ENCODE measurements at places on chromosomes 3 and 15.

DNA sequence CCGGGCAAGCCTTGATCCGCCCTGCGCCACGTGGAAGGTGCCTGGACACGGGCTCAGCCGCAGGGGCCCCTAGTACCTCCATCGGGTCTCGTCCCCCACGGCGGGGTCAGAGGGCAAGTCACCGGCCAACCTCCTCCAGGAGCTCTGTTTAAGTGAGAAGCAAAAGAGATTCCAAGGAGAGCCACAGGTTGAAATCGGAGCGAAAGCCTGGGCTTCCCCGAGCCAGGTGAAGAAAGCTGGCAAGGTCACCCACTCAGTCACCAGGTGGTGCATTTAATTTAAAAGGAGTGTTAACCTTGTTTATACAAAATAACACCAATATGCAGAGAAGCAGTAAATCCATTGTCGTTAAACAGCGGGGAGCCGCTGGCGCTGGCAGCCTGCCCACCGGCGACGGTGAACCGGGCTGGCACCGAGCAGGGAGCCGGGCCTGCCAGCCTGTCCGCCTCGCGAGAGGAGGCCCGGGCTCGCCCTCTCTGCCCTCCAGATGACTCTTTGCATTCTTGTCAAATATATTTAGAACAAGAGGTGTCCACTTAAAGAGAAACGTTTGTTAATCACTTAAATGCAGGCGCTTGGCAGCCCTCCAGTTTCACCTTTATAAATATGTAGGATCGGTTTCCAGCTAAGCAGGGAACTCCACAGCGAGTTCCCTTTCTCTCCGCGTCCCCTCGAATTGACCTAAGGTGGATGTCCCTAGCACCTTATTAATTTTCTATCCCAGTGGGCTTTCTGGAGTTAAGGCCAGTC, 277.3 kb upstream of the NR2F2 start:
- no peak for DNase-seq

GRCh38 chr3:55720614-55721013, 233.5 kb upstream of the WNT5A start:
- DNase-seq, result no peak

DNA sequence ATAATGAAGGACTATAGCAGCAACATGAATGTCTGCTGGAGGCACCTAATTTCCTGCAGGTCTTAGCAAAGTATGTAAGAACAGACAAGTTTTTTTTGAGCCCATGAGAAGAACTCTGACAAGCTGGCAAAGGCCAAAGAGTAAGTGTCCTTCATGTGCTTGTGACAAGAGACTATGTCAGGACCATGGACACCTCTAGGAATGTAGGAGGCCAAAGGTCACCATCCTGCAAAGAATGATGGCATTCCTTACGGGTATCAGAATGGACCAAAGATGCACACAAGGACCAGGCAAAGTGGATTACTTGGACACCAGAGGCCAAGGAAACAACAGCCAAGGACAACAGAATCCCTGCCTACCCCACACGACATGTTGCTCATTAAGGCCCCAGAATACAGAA, 858.5 kb upstream of the CFAP20DC start:
- no peak for DNase-seq

GRCh38 chr3:173887888-173888287, 490.3 kb downstream of the NLGN1 start:
- DNase-seq, result no peak

- DNase-seq, result no peak
These were observed 26.4 kb upstream of the TTC14 start for GRCh38 chr3:180575571-180575970.

DNA sequence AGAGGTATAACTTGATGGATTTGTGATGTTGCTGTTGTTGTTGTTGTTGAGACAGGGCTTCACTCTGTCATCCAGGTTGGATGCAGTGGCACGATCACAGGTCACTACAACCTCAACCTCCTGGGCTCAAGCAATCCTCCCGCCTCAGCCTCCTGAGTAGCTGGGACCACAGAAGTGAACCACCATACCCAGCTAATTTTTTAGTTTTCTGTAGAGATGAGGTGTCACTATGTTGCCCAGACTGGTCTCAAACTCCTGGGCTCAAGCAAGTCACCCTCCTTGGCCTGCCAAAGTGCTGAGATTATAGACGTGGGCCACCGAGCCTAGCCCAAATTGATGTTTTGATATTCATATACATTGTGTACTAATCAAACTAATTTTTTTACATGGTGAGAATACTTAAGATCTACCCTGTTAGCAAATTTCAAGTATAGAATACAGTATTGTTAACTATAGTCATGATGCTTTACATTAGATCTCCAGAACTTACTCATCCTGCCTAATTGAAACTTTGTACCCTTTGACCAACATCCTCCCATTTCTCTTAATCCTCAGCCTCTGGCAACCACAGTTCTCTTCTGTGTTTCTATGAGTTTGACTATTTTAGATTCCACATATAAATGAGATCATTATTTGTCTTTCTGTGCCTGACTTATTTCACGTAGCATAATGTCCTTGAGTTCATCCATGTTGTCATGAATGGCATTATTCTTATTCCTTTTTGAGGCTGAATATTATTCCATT, 23.2 kb downstream of the LMCD1 start:
- DNase-seq, result no peak

DNA sequence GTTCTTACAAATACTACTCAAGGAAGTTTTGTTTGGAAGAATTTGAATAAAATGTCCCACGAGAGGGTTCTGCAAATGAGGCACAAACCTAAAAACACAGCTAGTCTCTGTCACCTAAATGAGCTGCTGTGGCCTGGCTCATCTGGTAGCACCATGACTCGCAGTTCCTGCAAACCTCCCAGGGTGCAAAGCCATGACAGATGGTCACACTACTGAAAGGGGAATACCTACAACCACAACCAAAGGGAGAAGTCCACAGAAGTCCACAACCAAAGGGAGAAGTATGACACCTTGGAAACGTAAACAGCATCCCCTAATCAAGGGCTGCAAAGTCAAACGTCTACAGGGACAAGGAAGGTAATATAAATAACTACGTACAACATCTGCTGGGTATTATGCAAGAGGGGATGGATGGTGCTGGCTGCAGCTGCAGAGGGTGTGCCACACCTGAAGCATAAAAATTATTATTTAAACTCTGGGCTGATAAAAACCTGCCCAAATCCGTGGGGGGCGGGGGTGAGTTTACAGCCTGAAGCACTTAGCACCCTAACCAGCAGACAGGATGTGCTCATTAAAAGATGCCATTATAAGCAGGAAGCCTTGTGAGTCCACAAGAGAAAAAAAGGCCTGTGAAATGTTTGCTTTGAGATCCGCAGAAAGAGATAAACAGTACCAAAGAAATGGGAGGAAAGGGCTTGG, 184.0 kb downstream of the MAGI1 start:
- no peak for DNase-seq

All from NCI-H446 (cell line).